ENCODE measurements at places on chromosomes 13 and 19.
A peak's percentile ranks its signal among the peaks of the same experiment; 100 is the strongest.

DNA sequence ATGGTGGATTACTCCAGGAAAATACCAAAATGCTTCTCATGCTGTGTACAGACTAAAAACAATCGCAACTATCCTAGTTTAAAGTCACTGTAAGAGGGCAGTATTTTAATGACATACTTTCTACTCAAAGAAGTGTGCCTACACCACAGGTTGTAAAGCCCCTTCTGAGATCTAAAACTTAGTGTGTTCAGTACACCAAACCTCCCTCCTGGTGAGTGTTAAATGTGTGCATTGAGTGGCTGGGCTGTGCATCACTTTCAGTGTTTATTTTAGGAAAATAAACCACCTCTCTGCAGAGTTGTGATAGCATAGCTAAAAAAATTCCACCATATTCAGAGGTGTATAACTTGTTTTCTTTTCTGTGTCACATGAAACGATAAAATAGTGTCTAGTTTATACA is 263.7 kb downstream of the DACH1 start:
- no peak for DNase-seq

DNA sequence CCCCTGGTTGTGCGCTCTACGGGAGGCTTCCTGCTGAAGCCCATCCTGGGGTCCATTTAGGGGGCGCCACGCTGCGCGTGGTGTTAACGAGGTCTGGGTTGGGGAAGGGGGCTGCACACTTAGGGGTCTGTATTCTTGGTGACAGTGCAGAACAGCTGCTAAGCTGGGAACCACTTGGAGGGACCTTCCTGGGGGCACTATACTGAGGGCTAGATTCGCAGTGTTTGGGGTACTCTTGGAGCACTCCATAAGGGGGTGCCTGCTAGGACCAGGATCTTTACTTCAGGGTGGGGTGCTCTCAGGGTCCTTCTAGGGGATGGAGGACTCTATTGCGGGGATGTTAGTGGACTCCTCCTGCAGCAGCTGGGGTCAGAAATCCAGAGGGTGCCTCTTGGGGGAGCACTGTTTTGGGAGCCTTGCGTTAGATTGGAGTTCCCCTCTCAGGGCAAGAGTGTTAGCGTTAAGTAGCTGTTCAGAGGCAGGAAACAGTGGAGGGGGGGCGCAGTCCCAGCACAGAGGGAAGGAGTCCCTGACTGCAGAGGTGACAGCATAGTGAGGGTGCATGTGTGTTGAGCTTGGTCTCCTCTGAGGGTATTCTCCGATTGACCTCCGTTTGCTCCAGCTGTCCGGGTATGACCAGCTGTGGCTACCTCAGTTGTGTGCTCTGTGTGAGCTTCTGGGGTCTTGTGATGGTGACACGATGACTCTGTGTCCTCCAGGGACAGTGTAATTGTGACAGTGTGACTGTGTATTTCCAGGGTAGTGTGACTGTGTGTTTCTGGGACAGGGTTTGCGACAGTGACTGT is 1.1 kb downstream of the PDE4A start:
- DNase-seq, result no peak

DNA sequence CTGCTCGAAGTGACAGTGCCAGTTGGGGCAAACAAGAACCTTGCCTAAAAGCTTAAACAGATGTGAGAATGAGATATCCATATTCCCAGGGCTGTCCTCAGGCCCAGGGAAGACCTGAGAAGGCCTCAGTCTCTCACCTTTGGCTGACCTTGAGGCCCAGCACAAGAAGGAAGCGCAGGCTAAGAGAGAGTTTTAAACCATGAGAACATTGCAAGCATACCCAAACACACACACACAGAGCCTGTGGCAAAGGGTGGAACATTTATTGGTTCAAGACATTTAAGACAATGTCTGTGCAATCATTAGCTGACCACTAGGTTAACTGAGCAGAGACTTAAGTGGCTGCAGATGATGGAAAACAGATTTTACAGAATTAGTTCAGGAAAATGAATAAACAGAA is 248.2 kb downstream of the NBEA start:
- no peak for DNase-seq

DNA sequence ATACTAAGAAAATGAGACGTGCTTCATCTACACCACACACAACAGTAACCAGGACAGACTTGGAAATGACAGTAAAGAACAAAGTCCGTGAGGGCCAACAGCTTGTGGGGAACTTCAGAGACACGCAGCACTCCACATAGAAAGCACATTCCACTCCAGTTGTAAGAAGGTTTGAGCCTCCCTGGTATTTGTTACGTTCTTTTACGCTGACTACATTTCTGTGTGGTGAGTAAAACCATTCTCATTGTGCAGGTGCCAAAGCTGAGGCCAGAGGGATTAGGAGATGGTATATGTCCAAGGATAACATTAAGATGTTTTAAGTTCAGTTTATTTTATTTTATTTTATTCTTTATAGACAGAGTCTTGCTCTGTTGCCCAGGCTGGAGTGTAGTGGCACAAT is 1189.9 kb downstream of the UQCRFS1 start:
- no peak for DNase-seq

DNA sequence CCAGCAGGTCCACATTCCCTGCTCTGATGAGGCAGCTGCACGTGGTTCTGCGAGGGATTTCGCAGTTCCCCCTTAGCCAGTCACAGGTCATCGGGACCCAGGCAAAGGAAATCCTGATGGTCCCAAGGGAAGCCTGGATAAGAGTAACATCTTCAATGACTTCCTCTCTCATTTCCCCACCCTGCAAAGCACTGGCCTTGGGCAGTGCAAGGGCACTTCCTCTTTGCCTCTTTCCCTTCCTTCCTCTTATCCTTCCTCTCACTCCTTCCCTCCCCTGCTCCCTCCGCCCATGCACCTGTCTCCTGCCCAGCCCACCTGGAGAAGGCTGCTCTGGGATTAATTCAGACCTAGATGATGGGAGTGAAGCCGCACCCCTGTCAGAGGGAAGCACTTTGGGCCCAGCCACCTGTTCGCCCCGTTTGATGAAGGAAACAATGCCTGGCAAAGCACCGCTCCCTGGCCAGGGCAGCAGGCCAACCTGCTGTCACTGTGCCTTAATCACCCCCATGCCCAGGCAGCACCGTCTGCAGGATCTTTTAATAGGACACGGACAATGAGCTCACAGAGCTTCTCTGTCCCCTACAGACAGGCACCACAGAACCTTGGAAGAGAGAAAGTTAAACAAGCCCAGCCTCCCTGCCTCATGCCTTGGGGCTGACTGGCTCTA is 113.5 kb upstream of the PABPC3 start:
- DNase-seq, result no peak

DNA sequence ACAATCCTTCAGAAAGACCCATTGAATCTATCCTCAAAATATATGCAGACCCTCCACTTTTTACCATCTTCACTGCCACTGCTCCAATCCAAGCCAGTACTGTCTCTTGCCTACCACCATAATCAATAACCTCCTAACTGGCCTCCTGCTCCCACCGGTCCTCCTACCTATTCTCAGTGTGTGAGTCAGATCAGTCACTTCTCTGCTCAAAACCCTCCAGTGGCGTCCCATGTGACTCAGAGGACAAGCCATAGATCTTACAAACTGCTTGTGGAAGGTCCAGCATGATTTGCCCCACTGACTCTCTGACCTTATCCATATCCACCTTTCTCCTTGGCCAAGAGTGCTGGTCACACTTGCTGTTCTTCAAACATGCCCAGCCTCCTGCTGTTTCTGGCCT is 23.4 kb upstream of the MBNL2 start:
- no peak for DNase-seq

DNA sequence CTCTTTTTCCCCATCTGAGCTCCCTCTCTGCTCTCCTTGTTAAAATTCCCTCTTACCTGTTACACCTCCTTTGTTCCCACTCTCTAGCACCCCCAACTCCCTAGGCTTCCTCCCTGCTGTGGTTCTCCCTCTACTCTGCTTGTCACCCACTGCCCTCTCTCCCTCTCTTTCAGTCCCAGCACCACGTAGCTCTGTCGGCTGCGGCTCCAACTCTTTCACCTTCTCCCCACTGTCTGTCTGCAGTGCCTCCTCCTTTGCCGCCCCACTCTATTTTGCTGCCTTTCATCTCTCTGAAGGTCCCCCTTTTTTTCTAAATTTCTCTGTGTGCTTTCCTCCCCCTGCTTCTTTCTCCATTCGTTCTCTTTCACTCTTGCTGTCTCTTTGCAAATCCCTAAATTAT is 1.1 kb downstream of the ZNF836 start:
- DNase-seq, result no peak

- DNase-seq, result no peak
Measured at GRCh38 chr13:35720690-35721554, 244.4 kb upstream of the MAB21L1 start.

DNA sequence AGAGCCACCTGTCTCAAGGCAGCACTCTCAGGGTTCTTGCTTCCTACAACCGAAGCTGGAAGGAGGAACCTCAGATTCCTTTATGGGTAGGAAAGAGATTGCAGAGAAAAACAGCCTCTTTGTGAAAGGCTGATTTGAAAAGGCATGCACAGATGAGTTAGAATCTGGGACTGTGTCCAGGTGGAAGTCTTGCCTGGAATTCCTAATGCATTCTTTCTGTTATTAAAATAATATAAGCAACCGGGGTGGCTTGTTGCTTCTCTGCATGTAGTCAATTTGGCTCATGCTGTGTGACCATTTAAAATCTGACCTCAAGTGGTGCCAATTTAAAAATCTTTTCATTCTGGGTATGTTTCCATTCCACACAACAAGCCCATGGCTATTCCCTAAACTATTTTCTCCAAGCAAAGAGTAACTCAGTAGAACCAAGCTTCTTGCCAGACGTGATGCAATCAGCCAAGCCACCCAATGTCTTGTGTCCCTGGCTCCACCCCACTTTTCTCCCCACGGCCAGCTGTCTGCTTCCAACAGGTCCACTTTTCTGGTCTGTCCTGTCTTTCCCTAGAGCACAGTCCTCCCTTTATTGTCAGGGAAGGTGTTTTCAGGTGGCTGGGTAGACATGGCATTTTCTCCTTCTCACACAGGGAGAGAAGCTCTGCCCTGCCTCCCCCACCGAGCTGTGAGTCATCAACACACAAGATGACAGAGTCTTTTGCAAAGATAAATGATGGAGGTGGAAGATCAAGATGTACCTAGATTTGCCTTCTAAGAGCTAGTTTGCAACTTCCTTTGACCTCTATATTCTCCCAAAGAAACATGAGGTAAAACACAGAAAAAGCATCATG is 394.3 kb downstream of the FOXO1 start:
- DNase-seq, result peak; percentile 21

DNA sequence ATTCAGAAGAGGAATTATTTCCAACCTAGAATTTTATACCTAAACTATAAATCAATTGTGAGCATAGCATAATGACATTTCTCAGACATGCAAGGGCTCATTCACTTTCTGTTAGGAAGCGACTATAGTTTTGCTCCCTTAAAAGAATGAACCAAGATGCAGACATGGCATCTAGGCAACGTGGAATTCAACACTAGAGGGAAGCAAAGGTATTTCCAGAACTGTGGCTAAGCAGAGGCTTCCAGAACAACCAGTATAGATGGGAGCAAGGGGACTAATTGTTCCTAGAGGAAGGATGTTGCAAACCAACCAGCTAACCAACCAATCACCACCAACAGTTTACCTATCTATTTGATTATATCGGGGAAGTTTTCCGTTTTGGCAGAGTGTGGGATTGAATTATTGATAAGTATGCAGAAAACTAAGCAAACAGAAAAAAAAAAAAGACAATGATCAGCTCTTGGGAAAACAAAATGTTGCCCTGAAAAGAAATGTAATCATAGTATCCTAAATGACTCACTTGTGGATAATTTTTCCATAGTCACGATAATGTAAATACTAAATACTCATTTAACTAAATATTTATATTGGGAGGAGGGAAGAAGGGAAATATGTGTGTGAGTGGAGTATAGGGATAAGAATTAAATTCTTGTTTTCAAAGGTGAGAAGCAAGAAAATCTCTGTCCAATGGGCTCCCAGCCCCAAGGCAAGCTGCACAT is 21.1 kb downstream of the ARL11 start:
- DNase-seq, result no peak

- DNase-seq, result no peak
Measured at GRCh38 chr13:57734306-57734705, 102.8 kb downstream of the PCDH17 start.

GRCh38 chr13:30673669-30674521 is 56.2 kb downstream of the USPL1 start:
- peak; percentile 83 for DNase-seq

DNA sequence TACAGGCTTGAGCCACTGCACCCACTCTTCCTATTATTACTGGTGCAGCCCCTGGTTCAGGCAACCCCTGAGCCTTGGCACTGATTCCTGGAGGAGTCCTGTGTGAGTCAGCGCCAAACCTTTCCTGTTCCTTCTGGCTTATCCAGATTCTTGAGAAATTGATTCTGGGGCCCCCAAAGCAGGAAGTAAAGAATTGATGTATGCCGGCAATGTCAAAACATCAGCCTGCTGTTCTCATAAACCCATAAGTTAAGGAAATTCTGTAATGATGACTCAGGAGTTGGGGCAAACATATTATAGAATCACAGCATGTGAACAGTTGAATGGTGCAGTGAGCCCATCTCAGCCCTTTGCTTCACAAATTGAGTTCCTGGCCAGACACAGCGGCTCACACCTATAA is 1.4 kb upstream of the OR7G3 start:
- no peak for DNase-seq

DNA sequence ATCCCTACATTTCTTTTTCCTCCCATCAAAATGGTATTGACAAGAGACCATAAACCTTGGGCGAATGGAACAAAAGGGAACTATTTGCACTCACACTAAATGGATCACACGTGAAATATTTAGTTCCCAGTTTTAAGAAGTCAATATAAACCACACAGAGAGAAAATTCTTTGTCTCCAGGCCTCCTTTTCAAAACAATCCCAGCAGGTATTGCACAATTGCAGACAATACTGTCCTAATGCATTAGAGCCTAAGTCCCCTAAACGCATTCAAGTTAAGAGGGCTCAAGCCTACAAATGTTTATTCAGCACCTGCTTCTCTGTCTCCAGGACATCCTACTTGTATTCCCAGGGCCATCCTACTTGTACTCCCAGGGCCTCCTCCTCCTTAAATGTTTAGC is 1.3 kb upstream of the B3GLCT start:
- no peak for DNase-seq

- no peak for DNase-seq
Measured at GRCh38 chr19:10321874-10322835, 6.3 kb upstream of the FDX2 start.

GRCh38 chr13:42602906-42603305 is 29.0 kb downstream of the TNFSF11 start:
- DNase-seq, result no peak

- peak; percentile 70 for DNase-seq
Measured at GRCh38 chr19:16566161-16566560, 6.1 kb downstream of the SLC35E1 start.

- no peak for DNase-seq
Measured at GRCh38 chr13:110925023-110925612, 10.2 kb upstream of the ANKRD10 start.

GRCh38 chr19:34428549-34429285 is 536 bp downstream of the UBA2 start:
- DNase-seq, result peak; percentile 9

DNA sequence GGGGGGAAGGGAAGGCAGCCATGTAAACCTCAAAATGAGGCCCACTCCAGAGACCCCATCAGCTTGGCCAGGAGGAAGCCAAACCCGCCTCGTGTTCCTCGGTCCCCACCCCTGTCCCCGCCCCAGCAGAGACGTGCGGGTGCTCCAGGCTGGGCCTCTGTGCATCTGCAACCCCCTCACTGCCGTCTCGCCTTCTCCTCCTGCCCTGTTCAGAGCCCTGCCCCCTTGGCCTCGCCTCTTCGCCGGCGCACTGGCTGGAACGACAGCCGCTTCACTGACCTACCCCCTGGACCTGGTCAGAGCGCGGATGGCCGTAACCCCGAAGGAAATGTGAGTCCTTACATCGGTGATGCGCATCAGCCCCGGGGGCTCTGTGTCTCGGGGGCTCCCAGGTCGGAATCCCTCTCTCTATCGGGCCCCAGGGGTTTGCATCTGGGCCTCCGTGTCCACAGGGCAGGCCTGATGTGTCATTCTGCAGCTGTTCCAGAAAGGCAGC is 32.2 kb downstream of the TMEM161A start:
- DNase-seq, result no peak

All from activated CD4-positive, alpha-beta T cell treated with anti-CD3 and anti-CD28 coated beads for 1 hour (primary cell).